AG04450 (cell line): ENCODE measurements at places on chromosomes 4 and X.

- no peak for DNase-seq
Measured at GRCh38 chr4:16023776-16024408, 59.9 kb downstream of the PROM1 start.

GRCh38 chr4:123480706-123481418, 84.3 kb downstream of the SPRY1 start:
- DNase-seq: peak; percentile 66

DNA sequence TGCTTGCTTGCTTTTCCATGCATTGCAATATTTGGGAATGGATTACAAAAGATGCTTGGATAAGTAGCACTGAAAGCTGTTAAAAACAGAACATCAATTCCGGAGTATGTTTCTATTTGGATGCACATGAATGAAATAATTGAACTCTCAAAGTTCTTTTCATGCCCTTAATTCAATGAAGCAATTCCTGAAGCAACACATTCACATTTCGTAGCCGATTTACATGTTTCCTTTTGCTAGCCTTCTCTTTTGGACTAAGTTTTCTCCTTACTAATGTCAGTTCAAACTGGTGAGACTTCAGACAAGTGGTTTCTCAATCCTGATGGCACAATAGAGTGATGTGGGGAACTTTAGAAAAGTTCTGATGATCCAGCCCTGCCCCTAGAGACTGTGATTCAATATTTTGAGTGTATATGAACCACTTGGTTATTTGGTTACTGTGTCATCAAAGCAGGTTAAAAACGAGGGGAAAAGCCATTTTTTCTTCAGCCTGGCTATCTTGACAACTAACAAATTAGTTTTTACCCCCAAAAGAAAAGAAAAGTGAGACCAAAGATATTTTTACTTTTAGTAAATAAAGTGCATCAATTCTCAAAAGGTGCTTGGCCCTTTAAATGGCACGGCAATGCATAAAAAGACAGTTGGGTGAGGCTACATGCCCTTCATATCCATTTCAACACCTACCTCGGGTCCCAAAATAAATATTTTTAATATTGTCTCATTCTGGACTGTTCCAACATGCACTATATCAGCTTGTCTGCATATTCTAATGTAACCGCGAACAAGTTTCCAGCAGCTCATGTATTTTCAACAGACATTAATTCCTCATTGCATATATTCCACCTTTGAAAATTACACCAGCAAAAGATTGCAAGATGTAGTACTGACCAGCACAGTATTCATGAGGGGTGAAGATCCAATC, 90.1 kb upstream of the RPL34 start:
- DNase-seq: no peak

DNA sequence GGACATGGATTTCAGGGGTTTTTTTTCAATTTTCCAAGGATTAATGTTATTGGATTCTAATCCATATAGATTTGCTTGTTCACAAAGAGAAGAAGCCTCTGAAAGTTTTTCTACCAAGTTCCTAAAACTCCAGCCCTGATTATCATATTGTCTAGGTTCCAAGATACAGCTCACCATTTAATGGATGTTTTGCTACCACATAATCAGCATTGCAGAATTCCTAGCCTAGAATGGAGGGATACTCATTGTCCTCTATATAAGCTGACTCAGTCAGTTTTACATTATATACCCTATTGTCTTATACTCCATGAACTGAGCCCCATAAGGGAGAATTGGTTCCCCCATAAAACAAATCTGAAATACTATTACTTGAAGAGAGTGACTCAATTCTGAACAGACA, 664.7 kb upstream of the FAM241A start:
- no peak for DNase-seq

GRCh38 chr4:139247241-139247640, 32.8 kb downstream of the MGARP start:
- no peak for DNase-seq

GRCh38 chr4:7964890-7965662, 25.4 kb upstream of the AFAP1 start:
- no peak for DNase-seq

DNA sequence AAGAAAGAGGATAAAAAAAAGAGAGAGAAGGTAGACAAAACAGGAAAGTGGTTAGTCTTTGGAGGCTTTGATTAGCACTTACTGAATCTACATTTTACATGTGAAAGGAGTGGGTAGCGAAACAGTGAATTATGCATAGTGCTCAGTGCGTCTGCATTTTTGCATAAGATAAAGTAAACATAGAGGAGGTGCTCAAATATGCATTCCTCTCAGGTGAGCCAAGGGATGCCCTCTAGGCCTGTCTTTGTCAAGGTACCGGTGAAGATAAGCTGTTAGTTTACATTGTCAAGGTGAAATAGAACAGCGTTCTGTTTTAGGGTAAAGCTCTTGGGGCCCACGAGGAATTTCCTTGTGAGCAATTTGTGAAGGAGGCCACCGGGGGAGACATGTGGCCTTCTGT, 260.6 kb downstream of the TRIML1 start:
- no peak for DNase-seq

GRCh38 chr4:52423967-52424366, 235.1 kb downstream of the USP46 start:
- no peak for DNase-seq

- DNase-seq: no peak
Measured at GRCh38 chr4:149029056-149029651, 586.9 kb upstream of the NR3C2 start.

GRCh38 chr4:86595426-86595805, 1.3 kb downstream of the PTPN13 start:
- DNase-seq: no peak

DNA sequence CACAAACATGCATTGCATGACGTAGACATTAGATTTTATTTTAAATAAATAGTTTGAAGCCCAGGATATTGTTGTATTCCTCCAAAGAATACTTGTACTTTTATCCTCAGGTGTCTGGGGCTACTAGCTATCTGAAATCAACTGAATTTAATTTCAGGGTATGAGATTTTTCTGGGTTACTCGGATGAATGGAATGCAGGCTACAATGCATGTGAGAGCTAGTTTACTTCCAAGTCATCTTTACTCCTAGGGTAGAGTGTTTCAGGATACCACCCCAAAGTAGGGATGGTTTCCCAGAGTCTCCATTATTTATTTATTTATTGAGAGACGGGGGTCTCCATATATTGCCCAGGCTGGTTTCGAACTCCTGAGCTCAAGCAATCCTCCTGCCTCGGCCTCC, 66.4 kb downstream of the HPRT1 start:
- no peak for DNase-seq

GRCh38 chrX:118324588-118324987, 21.3 kb upstream of the WDR44 start:
- DNase-seq: no peak

DNA sequence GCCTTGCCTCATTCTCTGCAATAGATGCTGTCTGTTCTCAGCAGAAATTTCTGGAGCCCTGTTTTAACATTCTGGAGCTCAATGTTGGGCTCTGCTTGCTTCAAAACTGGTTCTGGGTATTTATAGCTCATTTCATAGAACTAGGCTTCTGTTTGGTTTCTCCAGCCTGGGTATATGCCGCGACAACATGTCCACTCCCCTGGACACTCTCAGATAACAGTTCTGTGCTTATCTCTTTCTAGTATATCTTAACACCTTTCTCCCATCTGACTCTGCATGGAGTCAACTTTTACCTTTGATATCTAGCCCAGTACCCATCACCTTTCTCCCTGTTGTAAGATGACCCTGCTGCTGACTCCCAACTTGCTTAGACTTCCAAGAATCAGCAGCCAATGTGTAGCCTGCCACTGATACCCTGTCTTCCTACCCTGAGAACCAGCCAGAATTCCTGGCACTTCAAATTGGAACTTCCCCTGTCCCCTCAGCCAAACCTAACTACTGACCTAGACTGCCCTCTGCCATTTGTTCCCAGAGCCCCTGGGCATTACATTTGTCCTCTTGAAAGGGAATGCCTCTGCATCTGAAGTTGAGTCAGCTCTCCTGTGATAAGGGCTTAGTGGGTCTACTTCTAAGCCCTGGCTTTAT, 20.6 kb downstream of the PAGE1 start:
- no peak for DNase-seq

- no peak for DNase-seq
Measured at GRCh38 chrX:40474205-40474626, 106.6 kb upstream of the ATP6AP2 start.

DNA sequence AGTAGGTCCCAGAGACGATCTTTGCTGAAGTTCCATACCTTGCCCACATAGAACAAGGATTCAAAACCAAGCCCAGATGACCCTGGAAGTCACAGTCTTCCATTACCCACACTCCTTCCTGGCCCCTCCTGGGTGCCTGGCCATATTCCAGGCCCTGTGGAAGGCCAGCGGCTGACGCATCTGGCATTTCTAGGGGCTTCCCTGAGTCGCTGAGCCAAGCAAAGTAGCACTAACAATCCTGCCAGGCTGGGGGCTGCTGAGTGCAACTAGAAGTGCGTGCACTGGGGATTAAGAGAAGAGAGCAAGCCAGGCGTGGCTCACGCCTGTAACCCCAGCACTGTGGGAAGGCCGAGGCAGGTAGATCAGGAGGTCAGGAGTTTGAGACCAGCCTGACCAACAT, 175.2 kb upstream of the CPEB2 start:
- no peak for DNase-seq

- no peak for DNase-seq
Measured at GRCh38 chr4:150236626-150237025, 158.4 kb downstream of the DCLK2 start.

GRCh38 chr4:40264995-40265909, 68.4 kb downstream of the RHOH start:
- no peak for DNase-seq

DNA sequence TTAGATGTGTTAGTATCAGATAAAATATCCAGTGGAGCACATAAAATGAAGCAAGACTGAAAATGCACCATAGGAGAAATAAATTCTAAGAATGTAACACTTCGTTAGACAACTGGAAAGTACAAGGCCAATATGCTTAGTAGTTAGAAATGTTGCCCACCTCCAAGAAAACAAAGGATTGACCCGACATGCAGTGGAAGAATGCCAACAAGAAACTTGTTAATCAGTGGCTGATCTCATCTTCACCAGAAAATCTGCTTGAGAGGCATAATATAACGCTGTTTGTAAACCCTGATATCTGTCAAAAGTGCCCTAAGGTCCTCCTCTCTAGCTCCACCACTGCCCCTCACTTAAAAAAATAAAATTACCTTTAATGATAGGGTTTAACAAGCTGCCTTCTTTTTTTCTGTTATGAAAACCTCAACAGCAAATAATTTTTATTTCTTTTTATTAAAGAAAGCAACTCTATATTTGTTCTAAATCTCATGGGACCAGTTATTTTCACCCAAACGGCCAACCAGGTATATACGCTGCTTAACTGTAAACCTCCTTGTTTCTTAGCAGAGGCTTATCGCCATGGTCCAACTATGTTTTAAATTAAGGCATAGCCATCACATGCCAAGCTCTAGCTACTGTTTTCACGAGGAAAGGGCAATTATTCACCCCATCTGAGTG, 1.8 kb downstream of the RASGEF1B start:
- no peak for DNase-seq

- DNase-seq: no peak
Measured at GRCh38 chr4:6329478-6330383, 60.1 kb downstream of the WFS1 start.

DNA sequence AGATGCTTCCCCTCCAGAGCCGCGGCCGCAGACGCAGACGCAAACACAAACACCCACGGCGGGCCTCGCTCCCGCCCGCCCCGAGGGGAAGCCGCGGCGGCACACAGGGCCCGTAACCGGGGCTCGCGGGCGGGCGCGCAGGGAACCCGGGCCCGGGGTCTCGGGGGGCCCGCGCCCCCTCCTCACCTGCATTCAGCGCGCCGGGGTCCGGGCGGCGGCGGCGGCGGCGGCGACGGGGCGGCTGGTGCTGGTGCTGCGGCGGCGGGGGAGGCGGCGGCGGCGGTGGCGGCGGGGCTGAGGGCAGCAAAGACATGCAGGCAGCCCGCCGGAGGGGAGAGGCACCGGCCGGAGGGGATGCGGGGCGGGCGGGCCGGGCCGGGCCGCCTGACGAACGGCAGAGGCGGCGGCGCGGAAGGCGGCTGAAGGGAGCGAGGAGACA, 255 bp upstream of the CNOT6L start:
- DNase-seq: no peak

GRCh38 chrX:54415534-54416350, 24.5 kb upstream of the TSR2 start:
- no peak for DNase-seq

DNA sequence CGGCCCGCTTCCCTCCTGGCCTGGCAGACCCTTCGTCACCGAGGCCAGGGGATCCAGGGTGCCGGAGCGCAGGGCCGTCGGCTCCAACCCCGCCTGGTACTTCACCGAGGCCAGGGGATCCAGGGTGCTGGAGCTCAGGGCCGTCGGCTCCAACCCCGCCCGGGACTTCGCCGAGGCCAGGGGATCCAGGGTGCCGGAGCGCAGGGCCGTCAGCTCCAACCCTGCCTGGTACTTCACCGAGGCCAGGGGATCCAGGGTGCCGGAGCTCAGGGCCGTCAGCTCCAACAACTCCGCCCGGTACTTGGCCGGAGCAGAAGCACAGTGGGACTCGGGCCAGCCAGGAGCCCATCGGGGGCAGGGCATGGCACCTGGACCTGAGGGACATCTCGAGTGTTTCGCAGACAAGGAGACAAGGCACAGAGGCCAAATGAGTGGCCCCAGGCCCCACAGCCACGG, 85.1 kb downstream of the FAM53A start:
- DNase-seq: no peak

- no peak for DNase-seq
Measured at GRCh38 chr4:81499840-81500239, 28.1 kb upstream of the RASGEF1B start.

DNA sequence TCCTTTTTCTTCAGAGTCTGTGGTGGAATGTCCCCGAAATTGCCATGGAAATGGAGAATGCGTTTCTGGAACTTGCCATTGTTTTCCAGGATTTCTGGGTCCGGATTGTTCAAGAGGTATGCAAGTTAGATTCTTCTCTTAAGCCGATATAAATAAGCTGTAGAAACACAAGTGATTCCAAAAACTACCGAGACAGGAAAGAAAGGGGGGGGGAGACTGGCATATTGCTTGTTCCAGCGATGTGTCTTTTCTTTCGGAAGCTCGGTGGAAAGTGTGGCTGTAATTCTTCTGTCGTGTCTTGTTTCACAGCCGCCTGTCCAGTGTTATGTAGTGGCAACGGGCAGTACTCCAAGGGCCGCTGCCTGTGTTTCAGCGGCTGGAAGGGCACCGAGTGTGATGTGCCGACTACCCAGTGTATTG, 236.9 kb downstream of the DCTD start:
- DNase-seq: no peak

DNA sequence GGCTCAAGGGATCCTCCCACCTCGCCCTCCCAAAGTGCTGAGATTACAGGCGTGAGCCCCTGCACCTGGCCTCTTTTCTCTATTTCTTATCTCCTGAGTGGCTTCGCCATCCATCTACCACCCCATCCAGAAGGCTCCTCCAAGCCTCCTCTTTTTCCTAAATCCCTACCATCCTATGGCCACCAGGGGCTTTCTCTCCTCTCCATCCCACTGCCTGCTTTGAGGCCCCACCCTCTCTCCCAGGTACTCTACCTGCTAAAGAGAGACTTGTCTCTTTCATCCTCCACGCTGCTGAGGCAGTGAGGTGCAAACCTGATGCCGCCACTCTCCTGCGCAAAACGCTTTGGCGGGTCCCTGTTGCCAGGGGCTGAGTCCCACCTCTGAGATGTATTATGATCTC, 7.0 kb downstream of the RS1 start:
- no peak for DNase-seq
